Hematopoietic multipotent progenitor cell treated with erythropoietin and hydrocortisone succinate and interleukin-3 and kit ligand, for 17 days (in vitro differentiated cells): ENCODE measurements at places on chromosomes 12 and 14.

DNA sequence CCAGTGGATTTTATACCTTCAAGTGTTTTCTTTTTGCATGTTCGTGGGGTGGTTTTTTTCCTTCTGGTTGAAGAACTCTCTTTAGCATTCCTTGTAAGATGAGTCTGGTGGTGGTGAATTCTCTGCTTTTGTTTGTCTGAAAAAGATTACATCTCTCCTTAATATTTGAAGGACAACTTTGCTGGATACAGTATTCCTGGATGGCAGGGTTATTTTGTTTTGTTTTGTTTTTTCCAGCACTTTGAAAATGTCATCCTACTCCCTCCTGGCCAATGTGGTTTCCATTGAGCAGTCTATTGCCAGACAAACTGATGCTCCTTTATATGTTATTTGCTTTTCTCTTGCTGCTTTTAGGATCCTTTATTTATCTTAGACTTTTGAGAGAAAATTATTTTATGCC, 43.2 kb upstream of the ZFP36L1 start:
- no peak for DNase-seq

DNA sequence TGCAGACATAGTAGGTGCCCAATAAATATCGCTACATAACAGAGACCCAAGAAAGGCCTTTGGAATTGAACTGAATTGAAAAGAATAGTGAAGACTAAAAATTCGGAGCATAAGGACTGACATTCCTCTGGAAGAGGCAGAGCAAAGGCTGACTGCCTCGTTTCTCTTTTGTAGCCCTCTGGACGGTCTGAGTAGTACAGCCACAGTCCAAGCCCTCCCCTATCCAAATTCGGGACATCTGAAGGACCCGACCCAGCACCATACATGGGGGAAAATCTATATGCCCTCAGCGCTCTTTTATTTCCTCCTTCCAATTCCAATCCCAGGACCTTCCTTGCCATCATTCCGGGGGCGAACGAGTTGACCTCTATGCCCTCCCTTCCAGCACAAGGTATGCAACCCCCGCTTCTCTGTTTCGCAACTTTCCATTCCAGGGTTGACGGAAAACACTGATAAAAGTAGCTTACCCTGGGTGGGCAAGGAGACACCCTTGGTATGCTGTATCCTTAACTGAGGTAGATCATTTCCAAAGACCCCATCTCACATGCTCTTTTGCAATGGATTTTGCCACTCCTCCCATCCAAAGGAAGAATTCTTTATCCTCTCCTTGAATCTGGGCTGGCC, 127.4 kb upstream of the MAP1LC3B2 start:
- DNase-seq = no peak

DNA sequence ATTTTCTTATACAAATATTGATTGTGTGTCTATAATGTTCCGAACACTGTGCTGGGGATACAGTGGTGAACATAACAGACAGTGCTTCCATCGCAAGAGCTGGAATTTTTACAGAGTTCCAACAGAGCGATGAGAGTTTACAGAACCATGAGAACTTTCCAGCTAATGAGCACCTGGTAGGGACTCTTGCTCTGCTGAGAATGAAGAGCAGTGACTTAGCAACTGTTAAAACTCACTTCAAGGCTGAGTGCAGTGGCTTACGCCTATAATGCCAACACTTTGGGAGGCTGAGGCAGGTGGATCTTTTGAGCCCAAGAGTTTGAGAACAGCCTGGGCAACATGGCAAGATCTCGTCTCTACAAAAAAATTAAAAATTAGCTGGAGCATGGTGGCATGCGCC, 113.8 kb upstream of the DIO2 start:
- DNase-seq = no peak

DNA sequence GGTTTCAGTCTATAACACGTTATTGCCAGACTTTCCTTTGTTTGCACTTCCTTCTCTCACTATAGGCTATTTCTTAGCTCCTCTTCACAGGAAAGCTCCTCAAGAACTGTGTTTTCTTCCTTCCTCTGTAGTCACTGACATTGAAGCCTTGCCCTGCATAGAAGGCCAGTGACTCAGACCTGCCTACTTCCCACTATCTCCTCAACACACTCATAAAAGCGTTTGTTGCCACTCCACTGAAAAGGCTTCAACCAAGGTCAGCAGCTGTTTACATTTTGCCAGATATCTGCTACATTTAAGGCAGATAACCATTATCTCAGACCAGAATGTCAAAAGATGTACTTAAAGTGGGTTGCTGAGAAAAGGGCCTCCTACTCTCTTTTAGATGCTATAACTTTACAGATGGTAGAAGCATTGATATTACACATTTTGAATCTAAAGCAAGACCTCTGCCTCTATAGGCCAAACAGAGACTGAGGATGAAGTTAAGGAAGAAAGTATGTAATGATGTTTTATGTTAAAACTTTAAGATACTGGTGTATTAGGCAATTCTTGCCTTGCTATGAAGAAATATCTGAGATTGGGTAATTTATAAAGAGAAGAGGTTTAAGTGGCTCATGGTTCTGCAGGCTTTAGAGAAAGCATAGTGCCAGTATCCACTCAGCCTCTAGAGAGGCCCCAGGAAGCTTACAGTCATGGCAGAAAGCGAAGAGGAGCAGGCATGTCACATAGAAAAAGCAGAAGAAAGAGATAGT, 233.3 kb upstream of the FLRT2 start:
- no peak for DNase-seq

DNA sequence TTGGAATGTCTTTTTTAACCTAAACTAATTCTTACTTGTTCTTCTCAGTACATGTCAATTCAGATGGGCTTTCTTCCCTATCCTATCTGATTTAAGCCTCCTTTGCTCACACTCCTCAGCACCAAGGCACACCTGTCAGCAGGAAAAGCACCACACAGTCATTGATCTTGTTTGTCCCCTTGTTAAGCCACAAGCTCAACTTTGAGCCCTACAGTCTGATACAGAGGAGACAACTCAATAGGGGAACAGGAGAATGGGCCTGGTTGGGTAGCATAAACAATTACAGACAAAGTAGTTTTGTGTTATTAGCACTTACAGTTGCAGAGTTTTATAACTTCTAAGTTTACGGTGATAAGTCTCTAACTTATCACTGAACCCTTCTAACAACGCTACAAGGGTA, 29.5 kb upstream of the SYCP3 start:
- DNase-seq = no peak

- DNase-seq = peak; percentile 70
These were observed 39.7 kb downstream of the KRT80 start for GRCh38 chr12:52151837-52152783.

DNA sequence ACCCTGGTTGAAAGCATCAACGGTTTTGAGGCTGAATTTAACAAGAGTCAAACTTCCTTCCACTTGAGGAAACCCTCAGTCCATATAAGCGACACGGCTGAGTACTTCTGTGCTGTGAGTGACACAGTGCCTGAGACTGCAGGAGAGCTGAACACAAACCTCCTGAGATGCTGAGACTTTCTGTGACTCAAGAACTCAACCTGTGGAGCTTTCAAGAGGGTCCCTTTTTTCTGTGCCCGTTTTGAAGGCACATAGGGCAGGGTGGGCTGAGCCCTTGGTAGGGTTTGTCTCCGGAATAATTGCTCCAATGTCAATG, 305.3 kb upstream of the OR4E1 start:
- DNase-seq = no peak

DNA sequence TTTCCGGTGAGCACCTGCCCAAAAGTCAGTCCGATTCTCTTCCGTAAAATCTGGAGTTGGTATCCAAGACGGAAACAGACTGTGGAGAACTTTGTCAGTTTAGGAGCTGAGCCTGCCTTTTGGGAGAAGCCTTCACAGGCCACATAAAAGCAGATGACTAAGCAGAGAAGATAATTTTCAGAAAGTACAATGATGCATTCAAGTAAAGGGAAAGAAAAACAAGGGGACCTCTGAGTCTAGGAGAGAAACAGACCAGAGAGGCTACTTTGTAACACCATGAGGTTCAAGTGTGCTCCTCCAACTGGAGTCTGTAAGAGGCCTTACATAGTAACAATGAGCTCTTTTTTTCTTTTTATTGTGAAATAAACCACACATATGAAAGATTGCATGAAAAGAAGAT, 21.1 kb downstream of the TMED8 start:
- DNase-seq = no peak

GRCh38 chr12:4356041-4356327, 23.5 kb downstream of the FGF23 start:
- DNase-seq = peak; percentile 10

GRCh38 chr12:121795034-121795968, 1.8 kb upstream of the RHOF start:
- peak; percentile 95 for DNase-seq

DNA sequence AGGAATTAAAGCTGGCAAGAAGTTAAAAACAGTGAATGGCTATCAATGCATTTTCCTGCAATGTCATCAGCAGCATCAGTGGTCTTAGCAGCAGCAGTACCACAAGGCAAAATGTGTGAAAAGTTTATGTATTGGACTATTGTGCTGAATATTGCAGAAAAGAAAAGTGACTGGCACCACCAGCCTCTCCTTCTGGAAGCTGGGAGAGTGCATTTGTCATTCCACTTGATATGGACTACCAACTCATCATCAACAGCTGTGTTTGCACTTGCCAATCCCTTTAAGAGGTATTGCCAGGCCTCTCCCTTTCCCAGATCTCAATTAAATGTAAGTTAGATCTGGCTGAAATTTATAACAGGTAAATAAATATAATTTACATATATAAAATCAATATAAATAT, 151.0 kb upstream of the GZMB start:
- DNase-seq = no peak

- peak; percentile 22 for DNase-seq
These were observed 33.5 kb downstream of the C12orf50 start for GRCh38 chr12:87995581-87996178.

DNA sequence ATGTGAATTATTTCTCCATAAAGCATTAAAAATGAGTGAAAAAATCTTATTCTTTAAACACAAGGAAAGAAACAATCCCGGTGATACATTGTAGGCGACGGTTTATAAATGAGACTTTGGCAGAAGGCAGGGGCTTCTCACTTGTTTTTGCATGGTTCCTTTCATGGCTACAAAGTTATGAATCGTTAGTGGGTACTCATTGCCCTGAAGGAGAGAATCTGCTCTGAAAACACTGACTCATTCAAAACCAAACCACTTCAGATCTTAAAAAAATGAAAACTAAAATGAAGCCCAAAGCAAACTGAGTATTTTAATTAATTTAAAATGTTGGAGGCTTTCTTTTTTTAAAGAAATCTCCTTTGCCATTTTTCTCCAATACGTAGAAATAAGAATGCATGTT, 41.4 kb upstream of the AMIGO2 start:
- DNase-seq = no peak

GRCh38 chr12:46266869-46267574, 1.8 kb downstream of the SLC38A1 start:
- DNase-seq = no peak

GRCh38 chr14:36658123-36659009, 3.3 kb upstream of the PAX9 start:
- no peak for DNase-seq

DNA sequence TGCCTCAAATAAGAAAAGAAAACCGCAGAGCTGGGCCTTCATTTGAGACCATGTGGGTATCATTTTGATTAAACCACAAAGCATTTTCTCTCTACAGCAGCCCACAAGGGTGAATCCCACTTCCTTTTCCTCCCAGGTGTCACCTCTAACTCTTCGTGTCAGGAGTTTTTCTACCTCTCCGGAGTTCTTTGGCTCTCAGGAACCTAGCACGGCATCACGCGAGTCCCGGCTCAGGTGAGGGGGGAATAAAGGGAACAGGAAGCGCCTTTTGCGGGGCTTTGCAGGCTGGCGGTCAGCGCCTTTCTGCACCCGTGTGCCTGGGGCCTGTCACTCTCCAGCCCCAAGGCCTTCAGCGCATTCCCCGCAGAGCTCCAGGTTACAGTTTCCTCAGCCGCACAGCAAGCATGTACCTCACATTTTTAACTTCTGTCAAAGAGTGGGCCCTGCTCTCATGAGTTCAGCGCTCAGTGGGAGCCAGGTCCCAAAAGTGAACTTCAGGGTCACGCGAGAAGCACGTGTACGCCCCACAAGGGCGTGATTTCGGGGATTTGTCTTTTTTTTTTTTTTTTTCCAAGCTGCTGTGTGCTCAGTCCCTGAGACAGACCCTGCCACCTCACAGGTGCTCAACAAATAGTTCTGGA, 740 bp upstream of the PRPF40B start:
- DNase-seq = no peak

- no peak for DNase-seq
These were observed 36.4 kb downstream of the ANKS1B start for GRCh38 chr12:99948370-99948769.

DNA sequence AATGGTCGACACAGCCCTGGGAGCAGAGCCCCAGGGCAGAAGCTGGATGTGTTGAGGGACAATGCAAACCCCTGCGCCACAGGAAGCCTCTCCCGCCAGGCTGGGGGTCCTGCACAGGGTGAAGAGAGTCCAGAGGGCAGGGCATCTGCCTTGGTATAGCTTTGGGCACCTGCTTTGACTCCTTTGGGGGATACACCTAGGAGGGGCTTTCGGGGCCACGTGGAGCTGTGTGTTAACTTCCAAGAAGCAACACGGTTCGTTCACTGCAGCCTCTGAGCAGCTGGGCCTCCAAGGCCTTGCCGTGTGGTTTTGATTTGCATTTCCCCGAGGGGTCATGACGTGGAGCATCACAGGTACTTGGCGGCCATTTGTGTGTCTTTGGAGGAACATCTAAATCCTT, 5.8 kb upstream of the PUS1 start:
- no peak for DNase-seq

DNA sequence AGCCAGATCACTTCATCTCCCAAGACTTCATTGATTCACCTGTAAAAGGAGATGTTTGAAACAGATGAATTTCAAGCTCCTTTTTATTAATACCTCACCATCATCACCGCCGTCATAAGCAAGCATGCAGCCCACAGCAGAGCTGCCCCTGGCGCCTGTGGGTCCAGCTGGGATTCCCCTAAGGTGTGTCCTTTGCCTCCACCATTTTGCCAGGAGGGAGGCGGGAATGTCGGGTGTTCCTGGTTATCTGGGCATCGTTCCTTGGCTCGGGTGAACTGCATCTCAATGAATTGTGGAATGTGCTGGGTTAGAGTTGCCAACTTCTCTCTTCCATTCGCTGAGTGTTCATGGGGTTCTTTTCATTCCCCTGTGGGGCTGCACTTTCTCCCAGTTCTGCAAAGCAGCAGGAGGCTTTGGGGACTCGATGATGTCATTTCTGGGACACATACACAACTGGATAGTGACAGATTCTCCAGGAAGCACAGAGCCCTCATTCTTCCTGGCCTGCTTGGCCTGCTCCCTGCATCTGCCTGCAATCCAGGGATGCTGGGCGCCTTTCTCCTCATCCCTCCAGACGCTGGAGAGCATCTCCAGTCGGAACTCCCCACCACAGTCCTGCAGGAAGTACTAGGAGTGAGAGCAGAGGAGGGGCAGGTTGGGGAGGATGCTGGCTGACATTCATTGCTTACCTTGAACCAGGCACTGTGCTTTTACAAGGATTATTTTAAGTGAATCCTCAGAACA, 10.1 kb downstream of the CCND2 start:
- DNase-seq = no peak

GRCh38 chr12:101877806-101878242, 444 bp downstream of the DRAM1 start:
- peak; percentile 54 for DNase-seq
